ENCODE measurements at places on chromosomes 2 and 18.

GRCh38 chr18:23585897-23586248 lies 433 bp downstream of the NPC1 start:
- DNase-seq, result no peak

DNA sequence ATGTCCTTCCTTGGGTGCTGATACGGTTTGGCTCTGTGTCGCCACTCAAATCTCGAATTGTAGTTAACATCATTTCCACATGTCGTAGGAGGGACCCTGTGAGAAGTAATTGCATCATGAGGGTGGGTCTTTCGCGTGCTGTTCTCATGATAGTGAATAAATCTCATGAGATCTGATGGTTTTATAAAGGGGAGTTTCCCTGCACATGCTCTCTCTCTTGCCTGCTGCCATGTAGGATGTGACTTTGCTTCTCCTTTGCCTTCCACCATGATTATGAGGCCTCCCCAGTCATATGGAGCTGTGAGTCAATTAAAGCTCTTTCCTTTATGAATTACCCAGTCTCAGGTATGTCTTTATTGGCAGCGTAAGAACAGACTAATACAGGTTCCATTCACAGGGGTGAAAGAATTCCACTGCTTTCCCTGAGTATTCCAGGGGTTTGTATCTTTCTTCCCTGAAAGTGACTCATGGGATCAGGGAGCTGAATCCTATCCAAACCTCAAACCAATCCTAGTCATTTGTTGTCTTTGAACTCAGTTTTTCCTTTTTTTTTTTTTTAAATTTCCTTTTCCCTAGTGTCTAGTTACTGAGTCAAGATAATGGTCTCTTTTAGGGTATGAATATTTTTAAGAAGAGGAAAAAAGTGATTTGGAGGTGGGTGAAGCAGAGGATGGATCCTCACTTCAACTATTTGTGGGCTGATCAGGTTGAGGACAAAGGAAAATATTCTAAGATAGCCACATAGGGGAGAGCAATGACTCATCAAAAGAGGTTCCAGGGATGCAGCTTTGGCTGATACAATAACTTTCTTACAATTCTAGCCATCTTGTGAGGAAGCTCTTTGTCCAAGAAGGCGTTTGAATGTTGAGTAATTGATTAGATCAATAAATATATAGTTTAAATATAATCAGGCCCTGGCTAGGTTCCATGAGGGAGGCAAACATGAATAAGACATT lies 19.5 kb upstream of the KCNE4 start:
- DNase-seq, result no peak

DNA sequence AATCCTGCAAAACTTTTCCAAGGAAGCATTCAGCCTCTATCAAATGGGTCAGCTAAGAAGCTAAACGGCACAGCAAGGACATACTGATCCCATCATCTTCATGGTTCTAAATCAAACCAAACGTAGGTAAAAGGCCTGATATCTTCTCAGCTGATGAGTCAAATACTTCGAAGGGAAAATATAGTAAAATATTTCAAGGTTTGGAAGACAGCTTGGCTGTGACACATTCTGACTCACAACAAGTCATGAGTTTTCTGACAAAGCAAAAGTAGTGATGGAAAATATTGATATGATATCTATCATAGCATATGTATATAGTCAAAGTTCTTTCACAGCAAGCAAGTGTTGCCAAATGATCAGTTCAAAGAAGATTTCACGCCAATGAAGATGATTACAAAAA lies 31.5 kb downstream of the DOCK10 start:
- no peak for DNase-seq

- no peak for DNase-seq
These were observed 69.8 kb upstream of the FHL2 start for GRCh38 chr2:105468582-105469042.

- DNase-seq, result no peak
These were observed 95.0 kb downstream of the PRPF40A start for GRCh38 chr2:152622219-152622618.

- DNase-seq, result no peak
These were observed 11.7 kb downstream of the ANO7 start for GRCh38 chr2:241199897-241200821.
